HFFc6 (cell line): ENCODE measurements at places on chromosomes 13 and 19. TPM values are rescaled to one million over a fixed set of nuclear protein-coding genes. Genes with fewer than 3 reads are reported as not detected.

Gene ZNF791
- 18.7 to 21.2 TPM (median 20.1 TPM) in 3 replicates for total RNA-seq

Gene JUND
- total RNA-seq: 68.3 to 92.6 TPM (median 78.4 TPM) in 3 replicates

Gene SPACA4
- not detected in 3 replicates for total RNA-seq

Gene SERTAD3
- total RNA-seq: 37.9 and 41.9 TPM in 2 replicates

Gene ATP4A
- total RNA-seq: not detected in 3 replicates

Gene MBD3L3
- not detected in 2 replicates for total RNA-seq

Gene ALOX5AP
- not detected in 3 replicates for total RNA-seq

Gene TMPRSS9
- total RNA-seq: not detected in 3 replicates

- no peak for DNase-seq
Observed at GRCh38 chr13:67996101-67996500, 766.0 kb upstream of the PCDH9 start.

DNA sequence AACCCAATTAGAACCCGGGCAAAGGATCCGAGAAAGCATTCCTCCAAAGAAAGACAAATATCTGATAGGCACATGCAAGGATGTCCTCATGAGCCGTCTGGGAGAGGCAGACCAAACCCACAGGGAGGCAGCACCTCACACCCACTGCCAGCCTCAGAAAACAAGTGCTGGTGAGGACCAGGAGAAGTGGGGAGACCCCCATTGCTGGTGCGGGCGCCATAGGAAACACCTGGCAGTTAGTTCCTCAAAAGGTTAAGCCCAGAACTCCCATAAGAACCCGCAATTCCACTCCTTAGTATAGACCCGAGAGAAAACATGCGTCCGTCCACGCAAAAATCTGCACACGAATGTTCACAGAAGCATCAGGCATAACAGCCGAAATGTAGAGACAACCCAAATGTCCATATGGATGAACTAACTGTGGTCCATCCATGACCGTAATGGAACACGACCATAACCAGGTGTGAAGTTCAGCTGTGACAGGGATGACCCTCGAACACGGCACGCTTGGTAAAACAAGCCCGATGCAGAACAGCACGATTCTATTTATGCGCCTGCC is 7.9 kb downstream of the ZNF787 start:
- no peak for DNase-seq

DNA sequence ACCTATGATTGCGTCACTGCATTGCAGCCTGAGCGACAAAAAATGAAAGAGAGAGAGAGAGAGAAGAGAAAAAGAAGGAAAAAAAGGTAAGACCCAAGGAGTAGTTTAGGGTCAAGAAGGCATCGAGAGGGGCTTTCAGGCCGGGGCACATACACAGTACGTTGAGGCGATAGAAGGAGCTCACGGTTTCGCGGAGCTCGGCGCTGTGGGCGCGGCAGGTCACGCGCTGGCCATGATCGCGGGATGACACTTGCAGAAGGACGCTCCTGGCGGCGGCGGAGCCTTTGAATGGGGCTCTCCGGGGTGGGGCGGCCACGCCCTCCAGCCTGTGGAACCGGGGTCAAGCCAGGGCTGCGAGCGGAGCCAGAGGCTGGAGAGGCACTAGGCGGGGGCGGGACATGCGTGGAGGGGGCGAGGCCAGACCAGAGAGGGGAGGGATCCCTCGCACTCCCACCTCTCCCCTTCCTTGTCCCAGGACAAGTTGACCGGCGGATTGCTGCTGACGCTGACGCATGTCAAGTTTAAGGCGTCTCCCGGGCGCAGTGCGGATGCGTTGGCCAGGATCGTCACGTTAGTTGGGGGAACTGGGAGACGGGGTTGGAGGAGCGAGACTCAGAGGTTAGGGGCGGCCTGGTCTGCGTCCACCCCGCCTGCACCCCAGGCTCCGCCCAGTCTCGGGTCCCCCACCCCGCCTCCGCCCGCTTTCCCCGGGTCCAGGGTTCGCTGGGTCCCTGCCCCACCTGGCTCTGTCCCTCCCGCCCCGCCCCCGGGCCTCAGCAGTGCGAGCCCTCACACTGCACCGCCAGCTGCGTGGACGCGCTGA is 6.9 kb downstream of the NPHS1 start:
- no peak for DNase-seq

DNA sequence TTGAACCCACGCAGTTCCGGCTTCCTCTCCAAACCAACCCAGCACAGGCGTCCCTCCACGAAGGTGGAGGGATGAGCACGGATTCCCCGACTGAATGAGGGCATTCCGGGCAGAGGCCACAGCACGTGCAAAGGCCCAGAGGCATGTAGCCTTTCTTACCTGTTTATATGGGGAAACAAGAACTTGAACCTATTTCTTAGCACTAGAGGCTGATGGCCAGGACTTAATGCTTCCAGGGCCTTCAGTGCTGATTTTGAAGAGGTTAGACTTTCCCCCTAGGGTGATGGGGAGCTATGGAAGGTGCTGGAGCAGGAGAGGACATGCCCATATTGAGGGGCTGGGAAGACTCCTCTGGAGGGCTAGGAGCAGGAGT is 2.0 kb downstream of the MAST3 start:
- no peak for DNase-seq

- no peak for DNase-seq
Observed at GRCh38 chr19:1858412-1859081, 4.8 kb downstream of the KLF16 start.

DNA sequence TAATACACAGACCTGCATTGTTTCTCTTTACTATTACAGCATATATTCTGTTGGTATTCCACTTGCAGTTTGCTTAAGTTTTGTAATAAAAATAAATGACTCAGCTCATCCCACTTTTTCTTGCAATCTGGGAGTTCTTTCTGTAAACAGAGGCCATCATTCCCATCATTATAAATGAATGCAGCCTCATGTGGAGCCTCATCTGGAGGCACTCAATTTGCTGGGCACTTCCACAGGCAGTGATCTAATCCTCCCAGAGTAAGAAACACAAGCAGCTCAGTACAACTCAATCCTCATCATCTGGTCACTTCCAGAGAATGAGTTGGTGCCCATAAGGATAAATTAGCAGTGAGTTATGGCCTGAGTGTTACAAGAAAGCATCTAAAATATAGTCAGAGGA is 2801.9 kb downstream of the PCDH9 start:
- peak; percentile 11 for DNase-seq

DNA sequence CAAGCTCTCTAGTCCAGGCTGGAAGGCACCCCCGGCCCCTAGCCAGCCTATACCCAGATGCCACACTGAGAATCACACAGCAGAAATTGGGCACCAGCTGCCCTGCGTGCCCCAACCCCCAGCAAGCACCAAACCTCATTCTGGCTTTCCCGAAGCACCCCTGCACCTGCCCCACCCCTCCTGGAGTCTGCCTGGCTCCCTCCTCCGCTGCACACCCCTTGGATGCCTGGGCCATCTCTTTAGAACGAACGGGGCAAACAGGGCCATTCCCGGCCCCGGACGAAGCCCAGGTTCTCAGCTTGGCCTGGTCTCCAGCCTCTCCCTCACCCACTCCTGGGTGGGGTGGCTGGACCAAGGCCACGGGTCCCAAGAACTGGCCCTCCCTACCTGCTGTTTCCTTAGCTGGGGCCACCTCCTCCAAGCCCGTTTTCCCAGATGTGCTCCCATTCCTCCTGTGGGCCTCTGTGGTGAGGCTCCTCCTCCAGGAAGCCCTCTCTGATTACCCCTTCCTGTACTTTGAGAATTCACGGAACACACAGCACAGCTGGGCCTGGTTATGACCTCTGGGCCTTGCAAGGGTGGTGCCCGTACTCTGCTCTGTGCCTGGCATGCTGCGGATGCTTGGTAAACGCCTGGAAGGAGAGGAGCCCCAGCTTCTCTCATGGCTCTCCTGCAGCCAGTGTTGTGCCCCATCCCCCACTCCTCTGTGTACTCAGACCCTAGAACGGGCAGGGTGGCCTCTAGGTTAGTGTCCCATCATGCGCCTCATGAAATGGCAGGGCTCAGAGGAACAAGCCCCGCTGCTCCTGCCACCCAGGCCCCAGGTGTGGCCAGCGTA is 21.4 kb downstream of the CEBPG start:
- DNase-seq: no peak

DNA sequence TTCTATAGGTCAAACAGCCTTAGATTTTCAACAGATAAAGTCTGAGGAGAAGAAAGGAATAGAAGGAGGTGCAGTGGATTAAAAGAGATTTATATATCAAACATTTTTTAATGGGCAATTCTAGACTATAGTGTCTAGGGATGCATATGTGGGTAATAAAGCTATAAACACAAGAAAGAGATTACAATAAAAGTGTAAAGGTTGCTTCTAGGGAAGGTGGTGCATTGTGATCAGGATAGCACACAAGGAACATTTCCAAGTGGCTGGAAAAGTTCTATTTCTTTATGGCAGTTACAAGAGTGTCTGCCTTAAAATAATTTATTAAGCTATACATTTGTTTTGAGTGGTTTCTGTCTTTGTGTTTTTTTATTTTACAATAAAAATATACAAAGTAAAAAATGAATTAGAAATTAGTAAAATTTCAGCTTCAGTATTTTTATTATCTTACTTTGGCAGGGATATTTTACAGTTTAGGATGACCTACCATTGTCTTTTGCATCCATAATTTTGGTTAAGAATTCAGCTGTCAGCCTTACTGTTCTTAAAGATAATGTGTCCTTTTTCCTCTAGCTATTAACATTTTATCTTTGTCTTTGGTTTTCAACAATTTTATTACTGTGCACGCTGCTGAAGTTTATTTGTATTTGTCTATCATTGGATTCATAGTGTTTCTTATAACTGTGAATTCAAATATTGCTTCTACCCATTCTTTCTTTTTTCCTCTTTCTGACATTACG is 221.8 kb downstream of the LACC1 start:
- no peak for DNase-seq

- no peak for DNase-seq
Observed at GRCh38 chr19:812747-813218, 9.0 kb downstream of the PLPPR3 start.

DNA sequence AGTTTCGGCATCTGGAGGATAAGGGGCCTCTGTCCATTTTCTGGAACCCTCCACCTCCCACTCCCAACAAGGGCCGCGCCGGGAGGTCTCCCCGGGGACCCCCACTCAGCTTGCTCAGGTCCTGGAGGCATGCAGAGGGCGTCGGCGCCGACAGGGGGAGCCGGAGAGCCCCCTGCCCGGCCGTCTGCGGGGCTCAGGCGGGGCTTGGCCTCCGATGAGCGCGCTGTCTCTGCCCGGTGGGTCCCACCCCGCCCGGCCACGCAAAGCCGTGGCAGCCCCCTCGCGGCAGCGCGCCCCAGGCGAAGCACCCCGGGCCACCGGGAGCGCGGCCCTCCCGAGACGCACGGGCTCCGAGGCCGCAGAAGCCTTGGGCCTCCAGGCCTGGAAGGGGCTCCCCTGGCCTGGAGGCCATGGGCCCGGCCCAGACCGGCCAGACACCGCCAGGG is 149.7 kb upstream of the ZNF536 start:
- no peak for DNase-seq

DNA sequence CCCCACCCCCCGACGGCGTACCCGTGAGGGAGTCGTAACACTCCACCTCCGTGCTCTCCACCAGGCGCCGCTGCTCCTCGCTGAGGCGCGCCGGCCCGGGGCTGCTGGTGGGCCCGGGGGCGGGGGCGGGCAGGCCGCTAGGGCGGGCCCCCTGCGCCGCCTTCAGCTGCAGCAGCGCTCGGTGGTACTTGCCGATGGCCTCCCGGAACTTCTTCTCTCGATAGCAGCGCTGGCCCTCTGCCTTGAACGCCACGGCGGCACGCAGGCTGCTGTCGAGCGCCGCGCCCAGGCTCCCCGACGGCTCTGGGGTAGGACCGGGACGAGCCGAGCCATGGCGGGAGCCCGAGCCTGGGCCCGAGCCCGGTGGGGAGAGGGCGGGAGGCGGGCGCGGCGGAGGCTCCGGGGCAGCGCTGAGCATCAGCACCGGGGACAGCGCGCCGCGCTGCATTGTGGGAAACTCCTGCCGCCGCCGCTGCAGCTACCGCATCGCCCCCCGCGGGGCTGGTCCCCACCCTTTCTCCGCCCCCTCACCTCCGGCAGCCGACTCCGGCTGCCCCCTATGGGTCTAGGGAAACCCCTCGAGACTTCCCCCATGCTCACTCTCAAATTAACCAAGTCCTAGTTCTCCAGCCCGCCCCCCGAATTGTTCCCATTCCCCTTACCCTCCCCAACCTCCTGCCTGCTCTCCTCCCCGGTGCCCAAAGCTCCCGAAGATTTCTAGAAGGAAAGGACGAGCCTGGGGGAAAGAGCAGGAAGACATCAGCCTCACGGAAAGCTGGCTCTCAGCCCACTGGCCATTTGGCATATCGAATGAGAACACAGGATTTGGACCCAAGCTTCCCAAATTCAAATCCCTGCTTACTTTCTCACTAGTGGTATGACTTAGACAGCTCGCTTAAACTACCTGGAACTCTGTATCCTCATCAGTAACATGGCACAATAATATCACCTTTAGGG is at the start of gene TTC9B:
Gene TTC9B, minus strand, starts transcription at position 451 of the 957 bp plus-strand sequence. Its CDS starts 3 bp downstream, at position 448.
- no peak for DNase-seq

DNA sequence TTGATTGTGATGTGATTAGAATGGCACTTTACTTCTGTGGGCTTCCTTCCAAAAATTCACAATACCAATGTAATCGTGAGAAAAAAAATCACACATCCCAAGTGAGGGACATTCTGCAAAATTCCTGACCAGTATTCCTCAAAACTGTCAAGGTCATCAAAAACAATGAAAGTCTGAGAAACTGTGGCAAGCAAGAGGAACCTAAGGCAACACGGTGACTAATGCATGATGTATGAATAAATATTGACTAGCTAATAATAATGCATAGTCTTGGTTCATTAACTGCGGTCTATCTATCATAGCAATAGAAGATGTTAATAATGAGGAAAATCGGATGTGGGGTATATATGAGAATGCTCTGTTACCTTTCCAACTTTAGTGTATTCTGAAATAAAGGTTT is 159.0 kb downstream of the RFC3 start:
- no peak for DNase-seq

DNA sequence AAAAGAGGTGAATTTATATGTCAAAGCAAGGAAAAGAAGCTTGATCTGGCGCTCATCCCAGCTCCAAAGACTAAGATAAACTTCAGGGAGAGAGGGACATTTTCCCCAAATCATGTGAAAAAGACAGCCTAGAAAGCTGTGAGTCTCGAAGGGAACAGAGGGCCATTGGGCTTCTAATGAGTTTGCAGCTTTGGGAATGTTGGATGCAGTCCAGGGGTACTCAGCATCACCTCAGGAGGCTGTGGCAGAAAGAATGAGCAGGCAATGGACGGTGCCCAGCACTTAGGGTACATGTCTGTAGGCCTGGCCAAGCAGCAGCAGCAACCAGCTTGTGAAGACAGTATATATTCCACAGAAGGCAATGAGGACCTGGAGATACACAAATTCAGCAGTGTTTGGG is 25.7 kb upstream of the WASF3 start:
- no peak for DNase-seq

DNA sequence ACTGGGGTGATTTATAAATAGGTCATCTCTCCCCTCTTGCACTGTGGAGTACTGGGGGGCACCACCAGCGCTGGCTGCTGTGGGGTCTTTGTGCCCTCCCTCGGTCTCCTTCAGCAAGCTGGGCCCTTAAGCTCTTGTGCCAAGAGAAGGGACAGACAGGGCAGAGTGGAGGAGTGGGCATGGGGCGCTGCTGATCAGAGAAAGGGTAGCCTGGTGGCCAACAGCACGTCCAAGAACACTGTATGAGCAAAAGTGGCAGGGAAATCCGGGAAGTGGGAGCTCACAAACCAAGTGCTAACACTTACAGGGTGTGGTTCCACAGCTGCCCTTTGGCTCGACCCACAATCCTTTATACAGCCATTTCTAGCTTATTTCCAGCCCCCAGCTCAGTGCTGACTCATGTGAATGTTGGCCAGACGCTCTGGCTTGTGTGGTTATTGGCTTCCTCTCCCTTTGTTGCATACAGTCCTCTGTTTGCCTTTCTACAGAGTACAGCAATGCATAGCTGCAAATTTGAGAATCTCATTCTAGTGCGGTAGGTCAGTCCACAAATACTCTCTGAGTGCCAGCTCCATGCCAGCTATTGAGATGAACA is 298.8 kb downstream of the SHISA2 start:
- DNase-seq: no peak

GRCh38 chr13:23987331-23987894 is 90.1 kb upstream of the C1QTNF9B start:
- peak; percentile 50 for DNase-seq
